ENCODE measurements at places on chromosomes 13 and 19. TPM values are rescaled to one million over a fixed set of nuclear protein-coding genes. Genes with fewer than 3 reads are reported as not detected.

HIPK4 gene
- total RNA-seq = 0.39 TPM

PABPC3 gene
- 0.39 TPM for total RNA-seq

PLIN4 gene
- 0.11 TPM for total RNA-seq

THSD8 gene
- total RNA-seq = not detected

TMEM238 gene
- not detected for total RNA-seq

CASP14 gene
- not detected for total RNA-seq

ZNF560 gene
- 0.39 TPM for total RNA-seq

ZC3H4 gene
- 18.7 TPM for total RNA-seq

CYP4F3 gene
- total RNA-seq = not detected

PLIN5 gene
- total RNA-seq = not detected

F10 gene
- not detected for total RNA-seq

STRN4 gene
- total RNA-seq = 35.6 TPM

NBEA gene
- 4.5 TPM for total RNA-seq

IL4I1 gene
- 1.6 TPM for total RNA-seq

ODAD3 gene
- 0.32 TPM for total RNA-seq

NPAS1 gene
- 0.78 TPM for total RNA-seq

ZNF93 gene
- total RNA-seq = 3.5 TPM

GDF15 gene
- total RNA-seq = 31.0 TPM

PRR19 gene
- total RNA-seq = 0.43 TPM
